ENCODE measurements at places on chromosomes 16 and 17.

GRCh38 chr17:44257815-44258760, 9.8 kb downstream of the SLC4A1 start:
- no peaks in the 10 kb centered on the region for H3K4me1 ChIP-seq
- H3K4me3 ChIP-seq = no peak overlapping the region
- H3K36me3 ChIP-seq = no peaks in the 10 kb centered on the region
- H3K27me3 ChIP-seq = peaks cover 5% of the 10 kb centered on the region
- H3K27ac ChIP-seq = no peak overlapping the region

- no peak overlapping the region for H3K4me3 ChIP-seq
- peaks cover 8% of the 10 kb centered on the region for H3K4me1 ChIP-seq
- H3K27ac ChIP-seq = no peak overlapping the region
- no peak for DNase-seq
Observed at GRCh38 chr16:67053767-67054334, 24.9 kb downstream of the CBFB start.

DNA sequence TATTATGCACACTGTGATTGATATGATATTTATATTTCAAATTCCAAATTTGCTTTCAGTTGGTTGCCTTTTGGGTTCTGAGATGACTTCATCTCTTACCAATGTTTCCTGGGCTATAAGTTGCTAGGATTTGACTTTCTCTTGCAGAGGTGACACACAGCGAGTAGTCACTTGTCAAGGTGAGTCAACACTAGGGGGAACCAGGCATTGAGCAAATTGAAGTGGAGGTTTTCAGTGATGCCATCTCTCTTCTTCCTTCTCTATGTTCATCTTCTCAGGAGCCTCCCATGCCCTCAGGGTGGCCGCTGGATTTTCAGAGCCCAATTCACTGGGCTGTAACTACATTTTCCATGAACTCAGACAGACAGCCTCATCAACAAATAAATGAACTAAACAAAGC, 6.0 kb upstream of the CPD start:
- H3K27ac ChIP-seq = no peak overlapping the region
- H3K36me3 ChIP-seq = no peaks in the 10 kb centered on the region
- peak; percentile 34 for DNase-seq

- no peak for DNase-seq
- H3K27me3 ChIP-seq = no peaks in the 10 kb centered on the region
- peaks cover 5% of the 10 kb centered on the region for H3K4me1 ChIP-seq
- no peak overlapping the region for H3K4me3 ChIP-seq
Observed at GRCh38 chr17:2865228-2865627, 69.0 kb downstream of the RAP1GAP2 start.

GRCh38 chr16:67653789-67654402, 6.2 kb downstream of the ACD start:
- peaks cover 7% of the 10 kb centered on the region for H3K4me1 ChIP-seq
- DNase-seq = no peak
- H3K36me3 ChIP-seq = no peaks in the 10 kb centered on the region
- peaks cover 29% of the 10 kb centered on the region for H3K27me3 ChIP-seq
- H3K4me3 ChIP-seq = peak overlapping the region; percentile 60

- H3K27ac ChIP-seq = no peak overlapping the region
- peaks cover 21% of the 10 kb centered on the region for H3K4me1 ChIP-seq
- no peaks in the 10 kb centered on the region for H3K27me3 ChIP-seq
Observed at GRCh38 chr17:57666201-57666870, 78.8 kb downstream of the CCDC182 start.

GRCh38 chr17:17351901-17352781, 49.0 kb downstream of the NT5M start:
- H3K36me3 ChIP-seq = no peaks in the 10 kb centered on the region
- peaks cover 16% of the 10 kb centered on the region for H3K4me1 ChIP-seq
- no peak overlapping the region for H3K4me3 ChIP-seq
- peak; percentile 54 for DNase-seq
- H3K27me3 ChIP-seq = no peaks in the 10 kb centered on the region

GRCh38 chr16:85378145-85379040, 234.7 kb upstream of the GSE1 start:
- peaks cover 35% of the 10 kb centered on the region for H3K4me1 ChIP-seq
- H3K36me3 ChIP-seq = no peaks in the 10 kb centered on the region
- no peak for DNase-seq

DNA sequence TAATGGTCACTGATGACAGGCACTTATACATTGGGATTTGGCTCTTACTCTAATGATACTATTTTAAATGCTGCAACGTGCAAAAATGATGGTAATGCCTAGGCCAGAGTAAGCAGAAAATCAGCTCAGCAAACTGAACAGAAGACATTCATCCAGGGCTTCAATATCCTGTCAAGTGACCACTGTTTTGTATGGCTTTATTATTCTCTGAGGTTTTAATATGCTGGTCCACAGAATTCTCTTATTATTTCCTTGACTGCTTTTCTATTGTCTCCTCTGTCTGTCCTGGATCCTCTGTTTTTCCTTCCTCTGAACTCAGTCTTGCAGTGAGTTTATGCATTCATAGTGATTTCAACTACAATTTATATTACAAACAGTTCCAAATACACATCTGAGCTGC, 90.8 kb upstream of the PMFBP1 start:
- H3K27ac ChIP-seq = no peak overlapping the region
- no peak overlapping the region for H3K4me3 ChIP-seq
- no peaks in the 10 kb centered on the region for H3K4me1 ChIP-seq
- H3K36me3 ChIP-seq = no peaks in the 10 kb centered on the region
- H3K27me3 ChIP-seq = no peaks in the 10 kb centered on the region
- no peak for DNase-seq

DNA sequence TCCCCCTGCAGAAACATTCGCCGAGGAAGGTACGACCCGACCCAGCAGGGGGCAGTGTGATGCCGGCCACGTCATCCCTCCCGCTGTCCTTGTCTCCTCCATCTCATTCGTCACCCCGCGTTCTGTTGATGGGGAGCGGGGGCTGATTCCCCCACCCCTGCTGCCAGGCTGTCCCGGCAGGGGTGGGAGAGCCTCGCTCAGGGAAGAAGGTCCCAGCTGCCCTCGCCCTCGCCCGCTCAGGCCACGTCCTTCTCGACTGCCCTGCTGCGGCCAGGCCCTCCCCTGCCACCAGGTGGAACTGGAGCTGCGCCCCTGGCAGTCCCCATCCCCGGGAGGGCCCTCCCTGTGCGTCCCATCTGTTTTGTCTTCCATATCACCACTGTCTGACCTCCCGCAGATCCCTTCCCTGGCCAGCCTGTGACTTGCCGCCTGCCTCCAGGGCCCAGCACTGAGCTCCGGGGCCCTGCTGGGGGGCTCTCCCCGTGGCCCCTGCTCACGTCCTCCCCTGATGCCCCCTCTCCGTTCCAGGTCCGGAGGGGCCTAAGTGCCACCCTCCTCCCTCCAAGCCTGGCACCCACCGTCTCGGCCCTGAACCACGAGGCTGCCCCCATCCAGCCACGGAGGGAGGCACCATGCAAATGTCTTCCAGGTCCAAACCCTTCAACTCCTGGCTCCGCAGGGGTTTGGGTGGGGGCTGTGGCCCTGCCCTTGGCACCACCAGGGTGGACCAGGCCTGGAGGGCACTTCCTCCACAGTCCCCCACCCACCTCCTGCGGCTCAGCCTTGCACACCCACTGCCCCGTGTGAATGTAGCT, 20.6 kb downstream of the ADAM11 start:
- no peaks in the 10 kb centered on the region for H3K36me3 ChIP-seq
- peak; percentile 54 for DNase-seq
- H3K4me3 ChIP-seq = peak overlapping the region; percentile 54
- H3K27ac ChIP-seq = no peak overlapping the region
- no peaks in the 10 kb centered on the region for H3K27me3 ChIP-seq

DNA sequence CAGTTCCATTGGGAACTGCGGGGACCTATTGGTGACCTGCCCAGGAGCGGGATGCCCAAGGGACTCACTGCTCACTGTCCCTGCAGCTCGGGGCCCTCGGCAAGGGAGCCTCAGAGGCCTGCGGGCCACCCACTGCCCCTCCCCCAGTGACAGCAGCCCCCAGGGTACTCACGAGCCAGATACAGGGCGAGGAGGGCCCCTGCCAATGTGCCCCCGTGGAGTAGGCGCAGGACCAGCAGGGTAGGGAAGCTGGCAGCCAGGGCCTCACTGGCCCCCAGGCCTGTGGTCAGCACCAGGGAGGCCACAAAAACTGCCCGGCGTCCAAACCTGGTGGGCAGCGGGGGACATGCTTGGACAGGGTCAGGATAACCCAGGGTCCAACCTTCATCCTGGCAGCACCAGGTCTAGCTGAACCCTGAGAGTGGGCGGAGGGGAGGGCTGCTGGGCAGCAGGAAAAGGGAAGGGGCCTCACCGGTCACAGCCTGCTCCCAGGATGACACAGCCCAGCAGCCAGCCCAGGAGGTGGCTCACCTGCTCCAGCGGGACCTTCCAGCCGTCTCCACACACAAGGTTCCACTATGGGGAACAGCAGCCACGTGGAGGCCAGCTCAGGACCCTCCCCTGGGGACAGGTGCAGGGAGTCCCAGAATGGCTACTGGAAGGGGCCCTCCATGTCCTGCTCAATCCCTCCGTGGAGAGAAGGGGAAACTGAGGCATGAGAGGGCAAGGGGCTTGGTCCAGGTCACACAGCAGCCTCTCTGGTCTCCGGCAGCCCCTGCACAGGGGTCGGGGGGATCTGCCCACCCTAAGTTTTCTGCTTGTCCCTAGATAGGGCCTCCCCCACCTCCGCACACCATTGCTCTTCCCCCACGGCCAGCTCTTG, 855 bp downstream of the SLC22A31 start:
- DNase-seq = no peak
- H3K27ac ChIP-seq = no peak overlapping the region
- H3K36me3 ChIP-seq = no peaks in the 10 kb centered on the region

- no peaks in the 10 kb centered on the region for H3K27me3 ChIP-seq
- H3K4me1 ChIP-seq = peaks cover 74% of the 10 kb centered on the region
- peak overlapping the region; percentile 40 for H3K4me3 ChIP-seq
- H3K27ac ChIP-seq = peak overlapping the region; percentile 99
- H3K36me3 ChIP-seq = no peaks in the 10 kb centered on the region
Observed at GRCh38 chr16:73068541-73069401, 20.8 kb upstream of the ZFHX3 start.

GRCh38 chr16:57281791-57282190, 2.7 kb downstream of the PLLP start:
- H3K27ac ChIP-seq = no peak overlapping the region
- H3K4me3 ChIP-seq = no peak overlapping the region

DNA sequence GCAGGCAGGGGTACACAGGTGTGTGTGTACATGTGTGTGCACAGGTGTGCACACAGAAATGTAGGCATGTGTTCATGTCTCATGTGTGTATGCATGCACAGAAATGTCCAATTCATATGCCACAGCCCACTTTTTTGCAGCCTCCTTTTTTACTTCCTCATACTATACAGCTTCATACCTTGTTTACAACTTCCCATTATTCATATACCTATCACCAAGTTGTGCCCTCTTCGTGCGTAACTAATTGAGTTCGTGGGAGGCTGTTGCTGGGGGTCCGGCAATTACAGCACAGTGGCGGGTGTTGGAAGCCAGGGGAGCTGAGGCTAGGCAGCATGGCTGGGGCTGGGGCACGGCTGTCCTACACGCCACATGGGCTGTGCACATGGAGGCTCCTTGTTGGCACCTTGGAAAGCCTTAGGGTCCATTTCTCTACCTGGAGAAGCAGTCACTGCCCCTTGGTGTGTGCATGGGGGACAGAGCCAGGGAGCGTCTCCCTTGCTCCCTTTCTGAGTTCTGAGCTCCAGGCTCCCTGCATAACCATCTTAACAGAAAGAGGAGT, 266.7 kb downstream of the ENGASE start:
- no peaks in the 10 kb centered on the region for H3K36me3 ChIP-seq
- no peak overlapping the region for H3K27ac ChIP-seq
- no peaks in the 10 kb centered on the region for H3K4me1 ChIP-seq
- DNase-seq = no peak
- H3K4me3 ChIP-seq = no peak overlapping the region

DNA sequence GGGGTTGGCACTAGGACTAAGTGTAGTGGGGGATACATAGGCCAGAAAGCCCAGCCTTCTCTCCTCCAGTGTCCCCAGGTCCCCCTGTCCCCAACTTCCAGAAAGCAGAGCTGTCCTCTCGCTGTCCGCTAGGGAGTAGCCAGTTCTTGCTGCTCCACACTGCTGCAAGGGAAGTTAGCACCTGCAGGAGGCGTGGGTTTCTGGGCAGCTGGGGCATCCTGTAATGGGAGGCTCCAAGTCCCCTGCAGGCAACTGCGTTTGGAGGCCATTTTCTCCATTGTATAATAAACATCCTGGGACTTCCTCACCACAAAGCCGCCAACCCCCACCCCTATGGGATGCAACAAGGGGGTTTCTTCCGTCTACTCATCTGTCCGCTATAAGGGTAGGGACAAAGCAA, 1.7 kb downstream of the RPRML start:
- peaks cover 12% of the 10 kb centered on the region for H3K4me1 ChIP-seq
- H3K36me3 ChIP-seq = no peaks in the 10 kb centered on the region
- peak; percentile 11 for DNase-seq
- H3K27me3 ChIP-seq = peaks cover 45% of the 10 kb centered on the region
- H3K4me3 ChIP-seq = no peak overlapping the region
- H3K27ac ChIP-seq = no peak overlapping the region

GRCh38 chr16:78684030-78684611, 584.7 kb downstream of the WWOX start:
- H3K36me3 ChIP-seq = no peaks in the 10 kb centered on the region
- peak; percentile 92 for DNase-seq
- no peak overlapping the region for H3K4me3 ChIP-seq
- no peaks in the 10 kb centered on the region for H3K27me3 ChIP-seq
- peak overlapping the region; percentile 22 for H3K27ac ChIP-seq
- peaks cover 13% of the 10 kb centered on the region for H3K4me1 ChIP-seq

DNA sequence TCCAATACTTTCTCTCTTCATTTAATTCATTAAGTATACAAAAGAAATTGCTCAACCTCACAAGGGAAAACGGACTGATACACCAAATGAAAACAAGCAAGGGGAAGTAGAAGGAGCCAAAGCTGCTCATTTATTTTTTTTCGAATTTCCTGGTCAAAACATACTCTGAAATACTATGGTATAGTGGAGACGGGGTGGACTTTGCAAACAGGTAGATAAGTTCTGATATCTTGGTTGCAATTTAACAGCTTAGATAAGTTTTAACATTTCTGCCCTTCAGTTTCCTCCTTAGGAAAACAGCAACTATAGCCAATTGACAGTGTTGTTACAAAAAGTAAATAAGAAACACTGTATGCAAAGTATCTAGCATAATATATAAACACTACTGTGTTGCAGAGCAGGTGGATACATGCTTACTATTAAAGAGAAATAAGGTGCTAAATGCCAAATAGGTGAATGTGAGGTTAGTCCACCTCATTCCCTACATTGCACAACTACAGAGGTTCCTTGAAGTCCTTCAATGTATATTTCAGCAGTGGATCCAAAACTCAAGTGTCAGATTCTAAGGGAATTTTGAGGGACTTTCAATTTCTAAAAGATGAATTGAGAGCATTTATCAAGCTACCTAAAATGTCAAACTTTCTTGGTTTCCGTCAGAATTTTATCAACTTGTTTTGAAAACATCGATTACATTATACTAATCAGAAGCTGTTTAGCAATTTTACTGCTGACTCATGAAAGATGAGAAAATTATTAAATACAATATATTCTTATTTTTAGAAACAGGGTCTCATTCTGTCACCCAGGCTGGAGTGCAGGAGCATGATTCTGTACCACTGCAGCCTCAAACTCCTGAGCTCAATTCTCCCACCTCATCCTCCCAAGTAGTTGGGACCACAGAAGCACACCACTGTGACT, 11.0 kb downstream of the CCDC47 start:
- peaks cover 47% of the 10 kb centered on the region for H3K36me3 ChIP-seq
- no peak overlapping the region for H3K4me3 ChIP-seq
- H3K27ac ChIP-seq = no peak overlapping the region
- no peak for DNase-seq
- no peaks in the 10 kb centered on the region for H3K4me1 ChIP-seq

All from astrocyte (in vitro differentiated cells and primary cell).